ENCODE measurements at places on chromosomes 6 and 20.

- no peak for DNase-seq
These were observed 327.4 kb downstream of the KIF16B start for GRCh38 chr20:16245879-16246278.

DNA sequence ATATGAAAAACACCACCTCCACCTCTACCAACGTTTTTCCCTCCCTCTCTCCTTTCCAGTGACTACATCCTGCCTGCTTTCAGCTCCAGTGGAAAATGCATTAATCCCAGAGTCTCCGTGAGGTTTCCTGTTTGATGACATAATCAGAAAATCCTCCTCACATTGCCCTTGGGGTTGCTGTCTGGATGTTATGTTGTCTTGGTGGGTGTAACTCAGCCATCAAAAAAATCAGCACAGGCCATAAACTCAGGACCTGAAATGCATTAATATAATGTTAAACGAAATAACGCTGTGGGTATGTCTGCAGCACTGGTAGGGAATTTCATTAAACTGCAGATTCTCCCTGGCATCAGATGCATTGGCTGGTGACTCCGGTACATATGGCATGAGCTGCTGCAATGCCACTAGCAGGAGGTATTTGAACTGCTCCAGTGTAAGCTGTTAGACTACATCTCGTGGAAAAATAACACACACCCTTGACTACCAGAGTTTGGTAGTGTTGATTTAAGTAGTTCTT is 297.8 kb downstream of the PRL start:
- no peak for DNase-seq

GRCh38 chr6:105733556-105734162 is 330.8 kb upstream of the PREP start:
- DNase-seq: no peak

DNA sequence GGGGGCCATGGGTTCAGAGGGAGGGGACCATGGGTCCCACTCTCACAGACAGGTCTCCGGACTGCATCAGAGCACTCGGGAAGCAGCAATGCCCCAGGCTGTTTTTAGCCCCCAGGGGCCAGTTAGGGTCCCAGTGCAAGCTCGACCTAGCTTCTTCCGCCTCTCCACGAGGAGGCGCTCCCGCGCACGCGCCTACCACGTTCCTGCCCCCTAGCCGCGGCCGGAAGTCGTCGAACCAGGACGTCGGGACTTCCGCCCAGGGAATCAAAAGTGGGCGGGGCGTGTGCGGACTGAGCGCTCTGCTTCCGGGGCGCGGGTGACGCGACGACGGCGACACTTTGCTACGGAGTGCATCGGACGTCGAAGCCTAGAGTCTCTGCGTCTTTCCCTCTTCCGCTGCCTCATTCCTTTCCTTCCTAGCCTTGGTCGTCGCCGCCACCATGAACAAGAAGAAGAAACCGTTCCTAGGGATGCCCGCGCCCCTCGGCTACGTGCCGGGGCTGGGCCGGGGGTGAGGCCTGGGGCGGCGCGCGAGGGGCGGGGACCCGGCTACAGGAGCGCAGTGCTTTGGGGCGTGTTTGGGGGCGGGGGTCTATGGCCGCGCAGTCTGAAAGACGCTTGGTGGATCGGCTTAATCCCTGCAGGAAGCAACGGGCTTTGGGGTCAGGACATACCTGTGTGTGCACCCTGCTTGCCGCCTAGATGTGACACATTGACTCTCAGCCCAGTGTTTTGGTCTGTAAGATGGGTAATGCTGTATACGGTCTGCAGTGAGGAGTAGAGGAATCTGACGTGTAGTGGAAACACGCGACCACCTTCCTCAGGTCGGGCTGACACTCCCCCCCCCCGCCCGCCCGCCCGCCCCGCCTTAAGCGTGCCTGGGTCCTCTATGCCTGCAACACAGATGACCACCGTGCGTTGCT is at the start of gene PRPF6:
TSS of gene PRPF6 (plus strand) at position 327 of the 923 bp plus-strand sequence. CDS start at position 441, 114 bp downstream.
- DNase-seq: peak; percentile 94

GRCh38 chr6:148240461-148240840 is 102.2 kb upstream of the SASH1 start:
- no peak for DNase-seq

DNA sequence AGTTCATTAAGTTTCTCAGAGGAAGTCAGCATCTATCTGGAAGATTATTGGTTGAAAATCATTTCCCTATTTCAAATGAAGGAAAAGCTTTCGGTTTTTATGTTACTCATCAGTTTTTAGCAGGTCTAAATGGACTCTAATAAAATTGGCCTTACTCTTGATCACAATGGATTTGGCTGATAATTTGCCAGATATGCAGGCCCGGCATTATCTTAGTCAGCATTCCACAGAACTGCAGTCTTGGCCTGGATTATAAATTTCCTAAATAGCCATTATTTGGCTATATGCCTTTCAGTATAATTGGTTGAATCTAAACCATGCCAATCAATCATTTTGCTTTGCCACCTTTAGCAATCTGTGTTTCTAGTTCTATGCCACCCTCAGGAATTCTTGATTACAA is 91.7 kb upstream of the KCNQ5 start:
- no peak for DNase-seq

DNA sequence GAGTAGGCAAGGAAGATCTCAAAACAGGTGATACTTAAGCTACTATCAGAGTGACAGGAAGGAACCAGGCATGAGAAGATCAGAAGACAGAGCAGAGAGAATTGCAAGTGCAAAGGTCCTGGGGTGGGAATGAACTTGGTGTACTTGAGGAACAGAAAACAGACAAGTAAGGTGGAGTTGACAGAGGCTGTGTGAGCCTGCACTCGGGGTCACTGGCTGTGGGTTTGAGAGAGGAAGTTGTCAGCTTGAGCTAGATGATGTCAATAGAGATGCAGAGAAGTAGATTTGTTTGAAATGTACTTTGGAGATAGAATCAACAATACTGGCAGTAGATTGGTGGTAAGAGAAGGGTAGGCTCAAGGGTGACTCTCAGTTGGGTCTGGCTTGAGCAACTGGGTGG is 209.5 kb downstream of the CLIC5 start:
- no peak for DNase-seq

DNA sequence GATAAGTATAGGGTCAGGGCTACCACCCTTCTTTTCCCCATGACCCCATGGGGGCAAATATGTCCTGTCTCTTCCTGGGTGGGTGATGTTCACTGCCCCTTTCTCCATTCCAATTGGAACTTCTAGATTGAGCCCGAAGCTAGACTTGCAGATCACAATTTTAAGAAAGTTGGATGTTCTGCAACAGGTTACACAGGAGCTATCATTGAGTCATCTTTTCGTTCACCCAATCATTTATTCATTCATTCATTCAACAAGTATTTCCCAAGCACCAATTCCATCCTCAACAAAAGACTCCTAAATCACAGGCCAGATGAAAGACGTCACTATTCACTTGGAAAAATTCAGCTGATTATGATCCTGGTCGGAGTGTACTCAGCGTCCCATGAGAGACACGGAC is 71.0 kb upstream of the FOXP4 start:
- DNase-seq: no peak

GRCh38 chr20:45890077-45890984 is 677 bp downstream of the NEURL2 start:
- peak; percentile 43 for DNase-seq

- no peak for DNase-seq
These were observed 58.1 kb downstream of the RPRD1B start for GRCh38 chr20:38091441-38092216.

DNA sequence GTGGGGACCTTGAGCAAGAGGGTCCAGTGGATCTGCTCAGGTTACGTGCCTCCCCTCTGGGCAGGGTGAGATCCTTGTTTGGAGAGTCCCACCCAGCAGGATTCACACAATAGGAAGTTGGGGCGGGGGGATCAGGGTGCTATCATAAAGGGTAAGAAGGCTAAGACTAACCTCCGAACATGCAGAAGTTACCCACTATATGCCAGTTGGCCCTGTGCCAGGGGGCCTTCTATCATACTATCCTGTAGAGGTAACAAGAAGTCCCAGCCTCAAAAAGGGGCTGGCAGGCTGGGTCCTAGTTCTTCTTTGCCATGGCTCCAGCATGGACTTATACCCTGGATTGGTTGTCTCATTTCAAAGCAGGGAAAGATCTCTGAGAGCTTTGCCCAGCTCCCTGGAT is 94.1 kb downstream of the CDH26 start:
- DNase-seq: no peak

DNA sequence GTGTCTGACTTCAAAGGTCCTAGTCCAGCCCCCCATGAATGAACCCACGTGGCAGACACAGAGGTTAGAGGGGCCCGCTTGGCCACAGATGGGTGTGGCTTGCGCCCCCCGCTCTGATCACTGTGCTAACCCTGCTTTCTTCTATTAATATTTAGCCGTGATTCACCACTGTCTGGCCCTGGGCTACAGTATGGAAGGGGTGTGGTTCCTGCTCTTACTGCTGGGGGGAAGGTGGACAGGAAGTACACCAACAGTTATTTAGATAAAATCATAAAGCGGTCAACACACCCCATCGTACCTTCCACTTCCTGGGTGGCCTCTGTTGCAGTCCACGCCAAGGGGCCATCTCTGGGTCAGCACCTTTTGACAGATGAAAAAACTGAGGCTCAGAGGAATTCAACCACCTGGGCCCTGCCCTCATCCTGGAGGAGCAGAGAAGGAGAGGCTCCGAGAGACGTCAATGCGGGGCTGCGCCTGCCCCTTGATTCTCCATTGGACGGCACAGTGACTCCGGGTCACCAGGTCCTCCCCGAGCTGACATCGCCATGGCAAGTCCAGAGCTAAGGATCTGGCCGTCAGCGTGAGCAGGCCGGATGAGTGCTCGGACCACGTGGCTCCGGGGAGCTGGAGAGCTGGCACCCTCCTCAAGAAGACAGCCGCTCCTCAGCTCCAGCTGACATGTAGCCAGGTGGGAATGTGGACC is 206.3 kb downstream of the PREX1 start:
- no peak for DNase-seq
